ENCODE measurements at places on chromosomes 7 and 10.

GRCh38 chr7:424301-424935 is 95.2 kb downstream of the PDGFA start:
- DNase-seq: no peak

GRCh38 chr10:123409426-123409825 is 255.2 kb downstream of the BUB3 start:
- no peak for DNase-seq

GRCh38 chr10:5400468-5401240 is 4.0 kb downstream of the TUBAL3 start:
- DNase-seq: no peak

DNA sequence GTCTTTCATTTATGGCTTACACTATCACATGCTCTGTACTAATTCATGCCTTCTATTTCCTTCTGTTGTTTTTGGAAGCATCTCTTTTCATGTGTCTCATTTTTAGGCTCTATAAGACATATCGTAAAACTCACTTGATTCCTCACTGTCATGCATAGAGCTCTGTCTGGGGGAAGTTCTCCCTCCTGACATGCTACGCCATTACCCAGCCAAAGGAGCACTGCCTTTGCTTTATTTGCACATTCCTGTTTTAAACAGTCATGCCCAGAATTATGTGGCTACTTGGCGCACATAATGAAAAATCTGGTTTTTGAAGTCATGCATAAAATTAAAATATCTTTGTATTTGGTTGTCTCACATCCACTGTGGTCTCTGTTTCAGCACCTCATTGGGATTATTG is 17.6 kb upstream of the AKR1C3 start:
- no peak for DNase-seq

GRCh38 chr7:70795948-70796347 is 336.0 kb upstream of the GALNT17 start:
- no peak for DNase-seq

GRCh38 chr7:155248366-155248756 is 49.3 kb upstream of the INSIG1 start:
- DNase-seq: no peak

- DNase-seq: peak; percentile 31
Observed at GRCh38 chr10:69567920-69568319, 5.3 kb downstream of the NEUROG3 start.

- no peak for DNase-seq
Observed at GRCh38 chr7:25855854-25856782, 295.9 kb upstream of the NFE2L3 start.

DNA sequence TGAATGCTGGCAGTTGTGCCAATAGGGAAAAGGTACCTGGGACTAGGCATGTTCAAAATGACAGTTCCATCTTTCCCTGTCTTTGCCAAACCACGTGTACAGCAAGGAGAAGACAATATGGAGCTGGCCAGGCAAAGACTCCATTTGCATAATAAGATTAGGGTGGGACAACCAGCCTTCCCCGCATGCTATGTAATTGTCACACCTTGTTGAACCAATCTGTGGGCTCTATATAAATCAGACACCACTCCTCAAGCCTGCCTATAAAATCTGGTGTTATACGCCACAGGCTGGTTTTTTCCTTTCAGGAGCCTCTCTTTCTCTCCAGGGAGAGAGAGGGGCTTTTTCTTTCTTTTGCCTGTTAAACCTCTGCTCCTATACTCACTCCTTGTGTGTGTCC is 11.0 kb upstream of the NUB1 start:
- DNase-seq: no peak

All from activated naive CD4-positive, alpha-beta T cell treated with Interleukin-2 at 50 U/mL for 16 hours (primary cell).